ENCODE measurements at places on chromosomes 1 and 21. TPM values are rescaled to one million over a fixed set of nuclear protein-coding genes. Genes with fewer than 3 reads are reported as not detected.

DNASE2B gene
- total RNA-seq = not detected

JAM2 gene
- total RNA-seq = 5.9 TPM

RNU1-4 gene
- total RNA-seq = 2,859 TPM

LCE2D gene
- not detected for total RNA-seq

CFHR5 gene
- not detected for total RNA-seq

GSTM3 gene
- total RNA-seq = 41.4 TPM

TAF12 gene
- total RNA-seq = 21.7 TPM

CDC73 gene
- total RNA-seq = 69.5 TPM

NBPF10 gene
- 5.3 TPM for total RNA-seq

RNU1-3 gene
- 2,650 TPM for total RNA-seq

HSD3B1 gene
- total RNA-seq = not detected

GFI1 gene
- 0.18 TPM for total RNA-seq

ZNF593OS gene
- total RNA-seq = not detected

CYP4A11 gene
- total RNA-seq = not detected

ERICH3 gene
- not detected for total RNA-seq

OR6N1 gene
- total RNA-seq = not detected

TRIM63 gene
- total RNA-seq = 0.21 TPM

HSPB7 gene
- total RNA-seq = 3.4 TPM

PADI4 gene
- not detected for total RNA-seq

LPAR3 gene
- total RNA-seq = not detected

All from osteocyte (in vitro differentiated cells).